ENCODE measurements at places on chromosomes 7 and 10. TPM values are rescaled to one million over a fixed set of nuclear protein-coding genes. Genes with fewer than 3 reads are reported as not detected.
A peak's percentile ranks its signal among the peaks of the same experiment; 100 is the strongest.

MRPS33 gene
- 95.4 TPM for total RNA-seq

TMEM270 gene
- total RNA-seq, result not detected

GRCh38 chr10:86019141-86019540, 347.5 kb downstream of the GRID1 start:
- DNase-seq, result no peak

DNA sequence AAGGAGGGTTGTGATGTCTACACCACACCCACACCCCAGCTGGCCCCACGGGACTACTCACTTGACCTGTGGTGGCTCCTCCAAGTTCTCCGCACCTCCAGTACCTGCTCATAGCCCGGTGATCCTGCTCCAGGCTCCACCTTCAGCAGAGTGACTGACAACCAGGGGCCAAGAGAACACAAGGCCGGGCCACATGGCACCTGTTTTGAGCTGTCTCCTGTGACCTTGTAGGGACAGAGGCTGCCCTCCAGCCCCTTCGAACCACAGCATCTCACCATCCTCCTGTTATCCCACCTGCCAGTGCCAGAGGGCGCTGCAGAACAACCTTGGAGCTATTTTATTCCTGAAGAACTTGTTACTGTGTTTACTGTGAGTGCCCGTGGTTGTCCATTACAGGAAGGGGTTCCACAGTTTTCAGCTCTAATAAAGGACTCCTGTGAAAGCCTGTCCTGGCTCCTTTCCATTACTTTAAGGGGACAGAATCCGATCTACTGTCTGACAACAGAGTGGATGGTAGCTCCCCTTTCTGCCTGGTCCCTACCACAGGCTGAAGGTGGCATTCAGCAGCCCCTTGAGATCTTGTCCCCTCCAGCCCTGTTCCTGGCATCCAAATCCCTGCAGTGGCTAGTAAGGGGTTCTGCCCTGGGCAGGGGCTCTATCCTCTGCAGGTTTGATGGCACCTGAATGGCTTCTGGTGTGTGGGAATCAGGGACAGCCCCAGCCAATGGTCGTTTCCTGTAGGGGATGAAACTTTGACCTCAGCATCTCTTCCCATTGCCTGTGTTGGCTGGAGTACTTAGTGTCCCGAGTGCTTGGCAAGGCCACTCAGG, 50.8 kb downstream of the C10orf120 start:
- DNase-seq, result peak; percentile 2

TPK1 gene
- total RNA-seq, result 1.3 TPM

DNA sequence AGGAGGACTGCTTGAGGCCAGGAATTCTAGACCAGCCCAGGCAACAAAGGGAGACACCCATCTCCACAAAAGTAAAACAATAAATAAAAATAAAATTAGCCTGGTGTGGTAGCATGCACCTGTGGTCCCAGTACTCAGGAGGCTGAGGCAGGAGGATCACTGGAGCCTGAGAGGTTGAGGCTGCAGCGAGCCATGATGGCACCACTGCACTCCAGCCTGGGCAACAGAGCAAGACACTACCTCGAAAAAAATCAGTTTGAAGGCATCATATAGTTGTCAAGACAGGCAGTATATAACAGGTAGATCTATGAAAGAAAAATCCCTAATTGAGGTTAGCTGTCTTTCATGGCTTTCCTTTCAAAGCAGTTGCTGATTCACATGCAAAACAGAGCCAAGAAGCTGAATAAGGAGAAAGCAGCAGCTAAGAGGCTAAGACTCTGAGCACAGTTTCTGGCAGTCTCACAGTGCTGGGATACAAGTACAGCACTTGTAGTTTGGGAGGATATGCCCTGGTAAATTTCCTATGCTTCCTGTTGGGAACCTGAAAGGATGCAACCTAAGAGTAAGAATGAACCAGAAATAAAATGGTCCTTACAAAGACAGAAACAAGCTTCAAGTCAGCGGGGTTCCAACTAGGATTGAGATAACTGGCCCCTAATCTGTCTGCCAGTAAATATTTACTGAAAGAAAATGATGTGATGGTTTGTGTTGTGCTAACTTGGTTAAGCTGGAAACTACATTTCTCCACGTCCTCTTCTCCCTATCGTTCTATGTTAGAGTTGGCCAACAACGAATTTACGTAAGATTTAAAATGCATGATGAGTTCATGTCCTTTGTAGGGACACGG, 368.5 kb upstream of the HPS1 start:
- no peak for DNase-seq

- DNase-seq, result no peak
These were observed 2.4 kb upstream of the PSMG3 start for GRCh38 chr7:1572111-1572822.

- no peak for DNase-seq
These were observed 35.9 kb upstream of the FZD1 start for GRCh38 chr7:91228327-91228726.

DNA sequence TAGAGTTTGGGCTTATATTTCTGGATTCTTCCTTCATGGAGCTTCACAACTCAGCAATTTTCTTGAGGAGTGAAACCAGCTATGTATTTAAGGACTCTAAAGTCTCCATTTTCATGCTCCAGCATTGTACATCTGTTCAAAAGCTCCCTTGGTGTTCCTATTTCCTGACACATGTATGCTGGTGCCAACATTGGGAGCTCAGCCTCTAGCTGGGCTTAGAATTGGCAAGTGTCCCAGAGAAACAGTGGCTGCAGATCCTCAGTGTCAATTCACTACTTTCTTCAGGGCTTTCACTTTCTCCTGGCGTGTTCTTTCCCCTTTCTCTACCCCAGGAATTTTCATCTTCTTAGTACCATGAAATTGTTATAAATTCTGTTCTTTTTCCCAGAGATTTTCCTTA, 103.1 kb downstream of the ZNF467 start:
- no peak for DNase-seq

DNA sequence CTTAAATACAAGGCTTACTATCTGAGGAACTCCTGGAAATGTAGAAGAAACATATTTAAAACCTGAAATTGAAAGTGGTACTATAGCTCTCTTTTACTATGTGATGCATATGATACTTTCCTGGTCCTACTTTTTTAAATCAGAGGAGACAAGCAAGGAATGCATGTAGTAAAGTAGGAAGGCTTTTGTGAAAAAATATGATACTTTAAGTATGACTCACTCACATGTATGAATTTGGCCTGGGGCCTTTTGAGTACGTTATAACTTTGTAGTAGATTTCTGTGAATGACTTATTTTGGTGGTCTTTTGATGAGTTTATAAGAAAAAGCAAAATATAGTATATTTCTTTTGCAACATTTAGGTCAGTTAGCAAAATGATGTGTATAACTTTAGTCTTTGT, 53.8 kb downstream of the TAX1BP1 start:
- DNase-seq, result no peak

ADGRA1 gene
- total RNA-seq, result not detected

GRCh38 chr7:98548971-98549370, 68.1 kb upstream of the NPTX2 start:
- DNase-seq, result no peak

- DNase-seq, result no peak
These were observed 6.2 kb upstream of the TMEM120A start for GRCh38 chr7:76000566-76000965.

DNA sequence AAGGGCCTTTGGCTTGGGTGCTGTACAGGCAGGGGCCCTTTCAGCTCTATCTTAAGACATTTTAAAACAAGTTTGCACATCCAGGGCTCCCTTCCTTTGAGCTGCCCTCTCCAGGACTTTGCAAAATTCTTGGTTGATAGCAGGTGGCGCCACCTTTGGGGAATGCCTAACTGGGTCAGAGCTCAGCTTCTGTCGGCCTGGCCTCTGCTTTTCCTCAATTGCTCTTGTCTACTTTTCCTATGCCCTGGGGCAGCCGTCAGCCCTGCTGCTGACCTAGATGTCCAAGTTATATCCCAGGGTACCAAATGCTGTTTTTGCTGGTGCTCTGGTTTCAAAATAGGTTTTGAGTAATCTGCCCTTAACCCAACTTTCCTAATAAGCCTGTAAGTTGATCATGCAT, 65.8 kb downstream of the APBB1IP start:
- DNase-seq, result no peak

- DNase-seq, result no peak
These were observed 54.4 kb downstream of the TFPI2 start for GRCh38 chr7:93836116-93836515.

DNA sequence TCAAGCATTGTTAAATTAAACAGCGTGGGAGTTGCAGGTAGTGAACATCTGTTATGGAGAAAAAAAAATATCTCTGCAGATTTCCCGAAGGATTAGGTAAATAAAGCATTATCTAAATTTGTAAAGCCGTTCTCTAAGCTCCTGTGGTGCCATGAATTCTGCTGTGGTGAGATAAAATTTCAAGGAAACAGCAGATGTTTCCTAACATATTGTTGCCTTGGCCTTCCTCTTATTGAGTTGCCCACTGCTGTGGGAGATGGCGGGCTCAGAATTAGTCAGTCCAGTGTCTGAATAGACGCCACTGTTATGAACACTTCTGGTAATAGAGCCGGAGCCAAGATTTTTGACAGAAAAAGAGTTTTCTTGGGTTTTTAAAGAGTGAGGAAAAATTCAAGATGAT, 82.6 kb upstream of the ELMO1 start:
- no peak for DNase-seq

RBAK gene
- total RNA-seq, result 8.1 TPM

GRCh38 chr10:77872151-77872946, 54.2 kb downstream of the DLG5 start:
- no peak for DNase-seq

- DNase-seq, result no peak
These were observed 230.1 kb upstream of the CELF2 start for GRCh38 chr10:10787586-10787985.
